ENCODE measurements at places on chromosomes 11 and 22.
A peak's percentile ranks its signal among the peaks of the same experiment; 100 is the strongest.

DNA sequence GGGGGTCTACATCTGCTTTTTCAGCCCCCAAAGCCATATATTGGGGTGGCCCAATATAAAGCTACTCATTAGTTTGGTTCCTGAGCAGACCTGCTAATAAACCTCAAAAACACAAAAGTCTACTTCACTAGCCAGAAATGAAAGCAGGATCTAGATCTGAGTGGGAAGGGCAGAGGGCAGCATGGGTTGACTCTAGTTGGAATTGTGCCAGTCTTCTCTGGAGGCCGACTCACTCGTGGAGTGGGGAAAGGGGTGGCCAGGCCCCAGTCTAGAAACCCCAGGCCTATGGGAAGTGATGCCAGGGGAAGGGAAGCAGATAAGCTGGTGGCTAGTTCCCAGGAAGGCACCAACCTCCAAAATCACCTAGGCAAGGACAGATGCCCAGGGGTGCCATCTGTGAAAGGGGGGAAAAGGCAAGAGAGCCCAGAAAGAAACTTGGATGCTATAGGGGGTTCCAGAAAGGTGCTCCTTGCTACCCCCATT lies 5.3 kb downstream of the PATZ1 start:
- DNase-seq = no peak

GRCh38 chr11:10454878-10455631 lies at the start of gene AMPD3:
Gene AMPD3, plus strand, starts transcription at chr11:10455264. Its CDS starts 6,256 bp downstream, at chr11:10461520.
- peak; percentile 91 for DNase-seq

- DNase-seq = no peak
Observed at GRCh38 chr11:64764753-64765152, 5.0 kb upstream of the PYGM start.

GRCh38 chr22:38419858-38420160 lies 35.2 kb downstream of the KCNJ4 start:
- no peak for DNase-seq

- DNase-seq = no peak
Observed at GRCh38 chr11:62143727-62144126, 19.9 kb downstream of the INCENP start.

DNA sequence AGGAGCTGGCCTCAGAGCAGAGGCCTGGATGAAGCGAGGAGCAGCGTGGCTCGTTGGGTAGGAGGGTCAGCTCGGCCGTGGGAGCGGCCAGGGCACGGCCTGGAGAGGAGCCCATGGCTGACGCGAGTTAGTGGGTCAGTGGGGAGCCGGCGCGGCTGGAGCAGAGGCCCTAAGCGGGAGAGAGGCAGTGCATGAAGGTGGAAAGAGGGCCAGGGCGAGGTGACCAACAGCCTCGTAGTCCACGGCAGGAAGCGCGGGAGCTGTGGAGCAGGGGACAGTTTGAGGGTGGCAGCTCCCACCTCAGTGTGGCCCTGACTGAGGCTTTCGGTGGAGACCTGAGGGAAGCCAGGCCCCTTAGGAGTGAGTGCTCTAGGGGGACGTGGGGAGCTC lies 24.1 kb downstream of the DCPS start:
- DNase-seq = no peak

DNA sequence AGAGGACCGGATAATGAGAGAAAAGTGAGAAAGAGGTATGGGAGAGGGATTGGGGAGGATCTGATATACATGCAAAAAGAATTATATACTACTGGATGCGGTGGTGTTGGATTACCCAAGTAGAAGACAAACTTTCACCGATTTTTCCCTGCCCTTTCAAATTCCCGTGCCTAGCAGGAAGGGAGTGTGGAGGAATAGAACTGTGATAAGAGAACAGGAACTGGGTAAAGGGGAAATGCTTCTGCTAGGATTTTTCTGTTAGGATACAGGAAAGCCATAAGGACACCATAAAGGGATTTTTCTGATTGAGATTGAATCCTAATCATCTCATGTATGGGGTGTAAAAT lies 480 bp upstream of the MTMR2 start:
- DNase-seq = no peak

DNA sequence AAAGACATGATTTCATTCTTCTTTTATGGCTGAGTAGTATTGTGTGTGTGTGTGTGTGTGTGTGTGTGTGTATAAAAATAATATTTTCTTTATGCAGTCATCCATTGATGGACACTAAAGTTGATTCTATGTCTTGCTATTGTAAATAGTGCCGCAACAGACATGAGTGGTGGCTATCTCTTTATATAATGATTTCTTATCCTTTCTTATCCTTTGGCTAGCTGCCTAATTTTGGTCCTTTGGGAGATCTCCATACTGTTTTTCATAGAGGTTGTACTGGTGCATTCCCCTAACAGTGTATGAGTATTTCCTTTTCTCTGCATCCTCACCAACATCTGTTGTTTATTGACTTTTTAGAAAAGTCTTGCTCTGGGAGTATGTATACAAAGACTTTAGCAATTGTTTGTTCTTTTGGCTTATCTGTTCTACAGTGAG lies 107.0 kb downstream of the STIM1 start:
- no peak for DNase-seq

DNA sequence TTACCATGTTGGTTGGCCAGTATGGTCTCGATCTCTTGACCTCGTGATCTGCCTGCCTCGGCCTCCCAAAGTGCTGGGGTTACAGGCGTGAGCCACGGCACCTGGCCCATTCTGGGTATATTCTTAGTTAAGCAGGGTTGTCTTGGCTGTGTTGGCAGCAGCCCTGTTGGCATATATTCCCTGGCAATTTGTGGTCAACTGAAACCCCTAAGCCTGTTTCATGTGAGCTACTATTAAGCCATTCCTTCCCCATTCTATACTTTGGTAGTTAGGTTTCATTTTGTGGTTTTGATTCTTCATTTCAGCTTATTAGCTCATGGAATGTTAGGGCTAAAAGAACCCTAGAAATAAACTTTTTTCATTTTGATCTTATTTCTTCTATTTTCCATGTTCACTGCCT lies 22.2 kb upstream of the IL18BP start:
- DNase-seq = no peak

GRCh38 chr22:37248251-37248650 lies 4.2 kb upstream of the RAC2 start:
- DNase-seq = no peak

GRCh38 chr11:118180300-118180703 lies 3.9 kb upstream of the SCN2B start:
- DNase-seq = peak; percentile 59

- DNase-seq = no peak
Observed at GRCh38 chr11:35539781-35540281, 14.4 kb upstream of the PAMR1 start.

DNA sequence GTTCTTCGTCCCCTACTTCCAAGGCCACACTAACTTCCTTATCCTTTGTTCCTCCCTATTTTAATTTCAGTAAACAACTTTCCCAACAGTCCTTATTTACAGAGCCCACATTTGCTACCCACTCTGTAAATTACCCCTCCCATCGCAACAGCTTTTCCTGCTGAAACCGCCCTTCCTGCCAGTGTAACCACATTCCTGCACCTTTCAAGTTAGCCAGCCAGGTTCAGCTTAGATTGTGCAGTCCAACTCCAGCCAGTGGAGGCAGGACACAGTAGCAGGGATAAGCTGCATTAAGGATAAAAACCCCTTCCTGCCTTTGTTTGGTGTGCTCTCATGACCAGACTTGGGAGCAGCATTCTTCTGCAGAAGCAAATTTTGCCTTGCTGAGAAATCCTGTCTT lies 768.3 kb upstream of the ARHGAP42 start:
- DNase-seq = no peak

- DNase-seq = no peak
Observed at GRCh38 chr11:75398906-75399305, 412 bp upstream of the RPS3 start.

DNA sequence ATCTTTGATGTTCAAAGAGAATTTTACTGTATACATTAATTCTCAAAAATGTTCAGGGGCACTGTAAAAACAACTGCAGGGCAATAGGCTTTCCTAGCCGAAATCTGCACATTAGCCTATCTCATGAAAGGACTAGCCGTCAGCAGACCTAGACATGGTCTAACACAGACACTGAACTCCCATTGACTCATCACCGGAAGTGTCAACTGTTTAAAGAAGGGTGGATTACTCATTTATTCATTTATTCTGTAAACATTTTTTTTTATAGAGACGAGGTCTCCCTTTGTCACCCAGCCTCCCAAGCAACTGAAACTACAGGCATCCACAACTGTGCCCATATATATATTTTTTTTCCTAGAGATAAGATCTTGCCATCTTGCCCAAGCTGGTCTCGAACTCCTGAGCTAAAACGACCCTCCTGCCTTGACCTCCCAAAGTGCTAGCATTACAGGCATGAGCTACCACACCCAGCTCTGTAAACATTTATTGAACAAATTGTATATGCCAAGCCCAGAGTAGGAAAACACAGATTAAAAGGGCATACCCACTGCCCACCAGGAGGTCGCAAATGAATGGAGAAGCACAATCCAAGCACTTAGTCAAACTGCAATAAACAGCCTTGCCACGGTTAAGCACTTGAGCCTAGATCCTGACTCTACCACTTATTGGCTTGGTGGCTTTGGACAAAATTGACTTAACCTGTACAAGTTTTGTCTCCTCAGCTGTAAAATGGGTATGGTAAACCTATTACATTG lies 26.6 kb downstream of the RAB30 start:
- DNase-seq = peak; percentile 81

DNA sequence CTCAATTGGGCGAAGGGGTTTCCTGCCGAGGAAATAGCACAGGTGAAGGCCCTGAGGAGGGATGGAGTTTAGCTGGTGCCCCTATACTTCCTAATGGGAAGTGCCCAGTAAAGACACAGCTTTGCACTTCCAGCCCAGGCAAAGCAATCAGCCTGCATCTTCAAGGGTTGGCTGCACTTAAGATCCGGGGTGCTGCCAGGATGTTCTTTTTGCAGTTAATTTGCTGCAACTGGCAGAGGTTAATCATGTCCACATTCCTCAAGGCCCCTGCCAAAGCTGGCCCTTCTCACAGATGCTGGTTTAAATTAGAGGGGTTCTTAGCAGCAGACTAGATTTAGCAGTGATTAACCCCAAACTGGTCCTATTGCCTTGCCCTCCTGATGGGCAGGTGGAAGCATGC lies 137.7 kb upstream of the NAV2 start:
- no peak for DNase-seq

- DNase-seq = no peak
Observed at GRCh38 chr11:69462106-69462951, 19.1 kb upstream of the LINC01488 start.

GRCh38 chr11:1291295-1292017 lies 18.0 kb downstream of the TOLLIP start:
- DNase-seq = no peak

GRCh38 chr11:112697391-112698178 lies 263.6 kb upstream of the NCAM1 start:
- DNase-seq = no peak

DNA sequence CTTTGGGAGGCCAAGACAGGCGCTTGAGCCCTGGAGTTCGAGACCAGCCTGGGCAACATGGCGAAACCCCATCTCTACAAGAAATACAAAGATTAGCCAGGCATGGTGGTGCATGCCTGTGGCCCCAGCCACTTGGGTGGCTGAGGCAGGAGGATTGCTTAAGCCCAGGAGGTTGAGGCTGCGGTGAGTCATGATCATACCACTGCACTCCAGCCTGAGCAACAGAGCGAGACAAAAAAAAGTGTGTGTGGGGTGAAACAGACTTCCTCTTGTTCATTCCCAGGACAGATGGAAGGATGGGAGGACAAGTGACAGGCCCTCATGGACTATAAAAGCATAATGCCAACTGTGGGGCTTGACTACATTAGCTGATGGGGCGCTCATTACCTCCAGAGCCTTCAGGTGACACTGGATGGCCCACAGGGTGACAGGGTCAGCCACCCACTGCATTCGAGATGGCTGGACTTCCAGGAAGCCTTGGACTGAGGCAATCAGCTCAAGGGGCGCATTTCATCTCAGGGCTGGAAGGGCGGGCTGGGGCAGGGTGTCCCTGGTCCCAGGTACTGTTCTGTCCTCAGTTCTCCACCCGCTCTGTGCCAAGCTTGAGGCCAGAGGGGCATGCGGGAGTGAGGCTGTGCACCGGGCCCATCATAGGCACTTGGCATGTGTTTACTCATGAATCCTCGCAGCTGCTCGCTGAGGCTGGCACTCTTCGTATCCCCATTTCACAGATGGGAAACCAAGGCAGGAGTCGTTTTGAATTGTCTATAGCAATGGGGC lies 12.5 kb downstream of the NPTXR start:
- no peak for DNase-seq

- no peak for DNase-seq
Observed at GRCh38 chr11:128603752-128604414, 16.5 kb upstream of the ETS1 start.

DNA sequence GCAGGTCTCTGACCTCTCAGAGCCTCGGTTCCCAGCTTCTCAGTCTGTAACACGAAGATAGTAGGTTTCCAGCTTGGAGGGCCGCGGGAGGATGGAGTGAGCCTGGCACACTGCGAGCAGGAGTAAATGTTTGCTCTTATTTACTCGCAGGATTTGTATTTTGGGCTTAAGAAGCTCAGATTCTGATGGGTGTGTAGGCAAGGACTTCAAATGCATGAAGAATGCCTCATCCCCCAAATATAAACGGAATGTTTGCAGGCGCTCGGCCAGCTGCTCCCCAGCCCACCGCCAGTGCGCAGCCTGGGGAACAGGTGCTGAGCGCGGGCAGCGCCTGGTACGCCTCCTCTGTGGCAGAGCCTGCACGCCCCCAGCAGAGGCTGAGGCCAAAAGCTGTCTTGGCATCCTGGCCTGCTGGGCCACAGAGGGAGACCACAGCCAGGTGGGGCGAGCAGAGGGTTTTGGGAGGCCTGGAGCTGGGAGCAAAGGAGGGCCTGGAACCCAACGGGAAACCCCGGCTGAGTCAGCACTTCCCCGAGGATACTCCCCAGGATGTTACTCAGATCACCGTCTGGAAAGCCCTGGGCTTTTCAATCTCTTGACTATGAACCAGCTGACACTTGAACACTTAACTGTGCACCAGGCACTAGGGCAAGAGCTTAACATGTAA lies 9.4 kb downstream of the EHD1 start:
- DNase-seq = peak; percentile 68

DNA sequence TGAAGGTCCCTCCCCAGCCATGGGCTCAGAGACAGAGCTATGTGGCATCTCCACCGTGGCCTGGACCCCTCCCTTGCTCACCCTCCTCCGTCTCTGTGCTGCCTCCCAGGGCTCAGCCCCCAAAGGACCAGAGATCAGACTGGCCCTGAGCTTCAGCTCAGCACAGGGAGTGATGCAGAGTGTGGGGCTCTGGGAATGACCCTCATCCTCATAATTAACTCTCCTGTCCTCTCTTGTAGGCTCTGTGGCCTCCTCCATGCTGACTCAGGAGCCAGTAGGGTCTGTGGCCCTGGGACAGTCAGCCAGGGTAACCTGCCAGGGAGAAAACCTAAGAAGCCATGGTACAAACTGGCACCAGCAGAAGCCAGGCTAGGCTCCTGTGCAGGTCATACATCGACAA lies 28.7 kb downstream of the GGTLC2 start:
- DNase-seq = no peak
